ENCODE measurements at places on chromosomes 1 and 21. TPM values are rescaled to one million over a fixed set of nuclear protein-coding genes. Genes with fewer than 3 reads are reported as not detected.

KCNQ4 gene
- total RNA-seq = 0.20 TPM

B3GALT6 gene
- total RNA-seq = 9.3 TPM

IFNLR1 gene
- 4.5 TPM for total RNA-seq

OR6K3 gene
- total RNA-seq = not detected

DNA sequence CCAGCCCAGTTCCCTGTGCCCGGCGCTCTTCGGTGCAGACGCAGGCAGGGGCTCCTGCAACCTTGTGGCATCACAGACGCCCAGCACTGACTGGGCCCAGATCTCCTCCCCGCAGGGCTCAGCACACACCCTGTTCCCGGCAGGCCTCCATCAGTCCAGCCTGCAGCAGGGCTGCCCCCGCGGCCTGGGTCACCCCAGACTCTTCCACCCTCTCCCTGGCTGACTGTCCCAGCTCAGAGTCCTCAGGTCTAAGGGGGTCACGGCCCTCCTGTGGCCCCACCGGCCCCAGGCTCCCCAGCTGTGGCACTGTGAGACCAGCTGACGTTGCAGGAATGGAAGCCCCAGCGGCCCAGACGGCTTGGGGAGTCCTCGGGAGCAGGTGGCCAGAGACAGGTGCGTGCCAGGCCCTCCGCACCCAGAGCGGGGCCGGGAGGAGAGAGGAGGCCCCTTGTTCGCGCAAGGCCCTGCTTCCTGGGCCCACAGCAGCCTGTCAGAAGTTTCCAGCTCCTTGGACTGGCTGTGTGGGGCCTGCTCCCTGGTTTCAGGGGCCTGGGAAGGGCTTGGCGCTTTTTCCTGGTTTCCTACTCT is 4.2 kb downstream of the B3GALT6 start:
- DNase-seq = no peak

DNA sequence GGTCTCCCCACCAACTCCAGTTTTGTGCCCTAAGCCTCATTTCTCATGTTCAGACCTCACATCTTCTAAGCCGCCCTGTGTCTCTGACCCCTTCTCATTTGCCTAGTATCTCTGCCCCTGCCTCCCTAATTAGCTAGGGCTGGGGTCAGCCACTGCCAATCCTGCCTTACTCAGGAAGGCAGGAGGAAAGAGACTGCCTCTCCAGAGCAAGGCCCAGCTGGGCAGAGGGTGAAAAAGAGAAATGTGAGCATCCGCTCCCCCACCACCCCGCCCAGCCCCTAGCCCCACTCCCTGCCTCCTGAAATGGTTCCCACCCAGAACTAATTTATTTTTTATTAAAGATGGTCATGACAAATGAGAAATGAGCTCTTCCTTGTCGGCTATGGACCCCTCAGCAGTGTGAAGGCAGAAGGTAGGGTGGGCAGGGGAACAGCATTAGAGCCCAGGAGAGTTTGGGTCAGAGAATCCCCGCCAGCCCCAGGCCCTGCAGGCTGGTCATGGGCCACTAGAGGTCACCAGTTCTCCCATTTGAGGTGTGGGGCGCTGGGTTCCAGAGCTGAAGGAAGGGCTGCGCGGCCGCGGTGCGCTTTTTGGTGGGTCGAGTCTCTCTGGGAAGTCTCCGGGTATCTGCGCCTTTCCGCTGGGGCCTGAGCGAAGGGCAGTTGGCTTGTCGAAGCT is 11.5 kb downstream of the ADAMTSL4 start:
- peak; percentile 87 for DNase-seq

- no peak for DNase-seq
These were observed 55.8 kb upstream of the BOLA1 start for GRCh38 chr1:149843431-149844041.

GRCh38 chr1:198873696-198874230 is 234.9 kb downstream of the PTPRC start:
- no peak for DNase-seq

GRCh38 chr1:7991504-7992440 is 30.3 kb downstream of the PARK7 start:
- DNase-seq = no peak

GRCh38 chr1:235426680-235427079 is 59.5 kb downstream of the TBCE start:
- DNase-seq = peak; percentile 18

- DNase-seq = no peak
These were observed 26.9 kb downstream of the CD244 start for GRCh38 chr1:160835751-160836150.

DNA sequence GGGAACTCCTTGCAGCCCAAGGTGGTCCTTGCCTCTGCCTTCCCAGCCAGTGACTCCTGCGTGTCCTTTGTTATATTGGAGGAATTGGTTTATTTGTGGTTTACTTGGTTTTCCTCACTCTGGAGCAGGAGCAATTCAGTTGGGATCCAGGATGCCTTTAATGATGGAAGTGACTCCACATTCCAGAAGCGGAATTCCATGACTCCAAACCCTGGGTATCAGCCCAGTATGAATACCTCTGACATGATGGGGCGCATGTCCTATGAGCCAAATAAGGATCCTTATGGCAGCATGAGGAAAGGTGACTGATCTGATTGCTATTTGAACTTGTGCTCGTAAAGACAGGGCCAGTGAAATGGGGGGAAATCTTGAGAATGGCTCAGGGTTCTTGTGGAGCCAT is 15.1 kb upstream of the PIGV start:
- DNase-seq = no peak

Measured in left lobe of liver (tissue), 2 donors.